ENCODE measurements at places on chromosomes 1 and 21. TPM values are rescaled to one million over a fixed set of nuclear protein-coding genes. Genes with fewer than 3 reads are reported as not detected.

GRCh38 chr1:116739371-116740012, 14.7 kb upstream of the CD2 start:
- DNase-seq: no peak

DNA sequence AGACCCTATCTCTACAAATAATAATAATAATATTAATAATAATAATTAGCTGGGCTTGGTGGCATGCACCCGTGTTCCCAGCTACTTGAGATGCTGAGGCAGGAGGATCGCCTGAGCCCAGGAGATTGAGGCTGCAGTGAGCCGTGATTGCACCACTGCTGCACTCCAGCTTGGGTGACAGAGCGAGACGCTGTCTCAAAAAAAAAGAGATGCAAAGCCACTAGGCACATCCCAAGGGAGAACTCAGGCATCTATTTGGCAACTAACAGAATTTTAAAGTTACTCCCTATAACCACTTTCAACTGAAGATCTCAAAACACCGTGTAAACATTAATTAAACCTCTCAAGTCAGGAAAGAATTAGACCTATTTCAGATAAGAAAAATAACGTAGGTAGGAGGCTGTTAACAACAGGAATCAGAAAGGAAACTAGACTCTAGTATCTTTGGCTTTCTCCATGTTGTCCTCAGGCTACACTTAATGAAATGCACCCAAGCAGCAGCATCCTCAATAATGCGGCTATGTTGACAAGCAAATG, 3.7 kb downstream of the RNF19B start:
- no peak for DNase-seq

DNA sequence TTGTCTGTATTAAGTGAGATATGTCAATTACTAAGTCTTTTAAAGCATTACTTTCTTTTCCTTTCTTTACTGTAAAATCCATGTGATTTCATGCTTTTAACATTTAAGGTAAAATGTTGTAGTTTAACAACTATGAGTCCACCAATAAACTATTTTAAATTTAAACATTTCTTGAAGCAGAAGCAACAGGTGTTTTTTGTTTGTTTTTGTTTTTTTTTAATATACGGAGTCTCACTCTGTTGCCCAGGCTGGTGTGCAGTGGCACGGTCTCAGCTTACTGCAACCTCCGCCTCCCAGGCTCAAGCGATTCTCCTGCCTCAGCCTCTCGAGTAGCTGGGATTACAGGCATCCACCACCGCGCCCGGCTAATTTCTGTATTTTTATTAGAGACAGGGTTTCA, 15.6 kb downstream of the AIDA start:
- no peak for DNase-seq

DNA sequence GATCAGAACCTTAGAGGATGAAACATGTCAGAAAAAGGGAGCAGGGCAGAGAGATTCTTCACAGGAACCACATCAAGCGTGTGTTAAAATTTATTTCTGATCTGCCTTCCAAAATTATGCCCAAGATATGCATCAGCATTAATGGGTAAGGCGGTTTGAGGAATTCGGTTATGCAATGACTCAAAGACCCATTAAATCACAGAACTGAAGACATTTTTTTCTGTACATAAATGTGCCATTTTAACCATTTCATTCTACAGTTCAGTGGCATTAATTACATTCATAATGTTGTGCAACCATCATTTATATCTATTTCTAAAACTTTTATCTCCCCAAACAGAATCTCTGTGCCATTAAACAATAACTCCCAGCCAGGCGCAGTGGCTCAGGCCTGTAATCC, 43.4 kb downstream of the CNST start:
- no peak for DNase-seq

DNA sequence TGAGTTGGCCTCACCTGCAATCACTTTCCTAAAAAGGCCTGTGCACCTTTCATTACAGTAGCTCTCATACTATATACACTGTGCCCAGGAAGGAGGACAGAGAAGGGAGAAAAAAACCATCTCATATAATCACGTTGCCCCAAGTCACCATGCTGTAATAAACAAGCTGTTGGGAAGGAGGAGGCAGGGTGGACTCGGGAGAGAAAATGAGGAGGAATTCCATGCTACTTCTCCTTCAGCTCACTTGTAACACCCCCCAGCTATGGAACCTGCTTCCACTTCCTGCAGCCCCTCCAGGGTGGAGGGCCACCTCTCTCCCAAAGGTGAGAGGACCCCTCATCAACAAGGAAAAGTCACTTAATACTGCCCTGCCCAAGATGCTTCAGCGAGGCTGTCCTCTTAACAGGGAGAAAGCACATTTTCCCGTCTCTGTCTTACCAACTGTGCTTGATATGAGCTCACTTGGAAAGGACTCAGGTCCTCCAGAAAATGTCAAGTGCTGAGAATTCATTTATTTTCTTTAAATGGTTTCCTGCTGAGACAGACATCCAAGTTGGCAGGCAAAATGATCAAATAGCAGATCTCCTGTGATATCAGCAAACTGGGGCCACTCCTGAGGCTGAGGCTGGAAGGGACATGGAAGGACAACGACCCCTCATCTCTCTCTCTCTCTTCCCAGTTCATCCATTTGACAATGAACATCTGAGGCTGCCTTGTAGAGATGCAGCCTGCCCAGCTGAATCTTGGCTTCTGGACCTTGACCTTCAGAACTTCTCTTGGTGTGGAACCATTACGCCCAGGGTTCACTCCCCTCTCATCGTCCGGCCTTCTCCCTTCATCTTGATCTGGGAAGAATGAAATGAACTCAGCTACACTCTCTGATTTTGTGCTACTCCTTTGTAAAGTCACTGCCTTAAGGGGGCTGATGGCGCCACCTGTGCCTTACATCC, 54.0 kb downstream of the CAPN9 start:
- DNase-seq: no peak

GRCh38 chr1:50106095-50106761, 2.5 kb upstream of the ELAVL4 start:
- no peak for DNase-seq

GRCh38 chr1:35398739-35399138, 130.2 kb downstream of the ZMYM4 start:
- DNase-seq: no peak

DNA sequence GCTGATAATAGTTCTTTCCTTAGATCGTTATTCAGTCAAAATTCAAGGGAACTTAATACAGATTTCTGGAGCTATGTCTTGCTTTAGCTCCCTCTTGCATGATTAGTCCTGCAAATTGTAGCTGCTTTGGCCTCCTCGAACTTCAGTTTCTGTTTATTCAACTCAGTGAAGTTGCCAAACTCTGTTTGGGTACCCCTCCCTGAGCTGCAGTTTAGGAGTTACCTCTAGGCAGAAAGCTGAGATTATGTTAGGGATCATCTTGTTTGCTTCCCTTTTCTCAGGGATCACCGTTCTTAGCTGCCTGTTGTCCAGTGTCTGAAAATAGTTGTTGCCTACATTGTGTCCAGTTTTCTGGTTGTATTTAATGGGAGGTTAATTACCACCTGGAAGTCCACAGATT, 43.5 kb downstream of the SNX27 start:
- DNase-seq: no peak

DNA sequence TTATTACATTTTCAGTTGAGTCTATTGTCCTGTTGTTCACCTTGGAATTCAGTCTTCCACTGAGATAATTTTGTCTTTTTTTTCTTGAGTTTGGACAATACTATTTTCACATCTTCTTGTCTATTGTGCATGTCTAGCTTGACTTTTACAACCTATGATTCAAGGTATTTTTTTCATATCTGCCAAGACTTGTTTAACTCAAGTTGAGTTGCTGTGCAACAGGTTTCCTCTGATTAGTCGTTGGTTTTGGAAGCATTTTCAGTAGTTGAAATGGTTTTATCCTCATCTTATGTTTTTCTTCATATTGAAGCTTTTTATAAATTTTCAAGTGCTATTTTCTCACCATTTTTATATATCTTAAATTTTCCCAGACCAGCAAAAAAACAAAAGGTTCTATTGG, 103.6 kb downstream of the SCMH1 start:
- no peak for DNase-seq

GRCh38 chr1:16014509-16015482, 3.0 kb downstream of the HSPB7 start:
- DNase-seq: no peak

DNA sequence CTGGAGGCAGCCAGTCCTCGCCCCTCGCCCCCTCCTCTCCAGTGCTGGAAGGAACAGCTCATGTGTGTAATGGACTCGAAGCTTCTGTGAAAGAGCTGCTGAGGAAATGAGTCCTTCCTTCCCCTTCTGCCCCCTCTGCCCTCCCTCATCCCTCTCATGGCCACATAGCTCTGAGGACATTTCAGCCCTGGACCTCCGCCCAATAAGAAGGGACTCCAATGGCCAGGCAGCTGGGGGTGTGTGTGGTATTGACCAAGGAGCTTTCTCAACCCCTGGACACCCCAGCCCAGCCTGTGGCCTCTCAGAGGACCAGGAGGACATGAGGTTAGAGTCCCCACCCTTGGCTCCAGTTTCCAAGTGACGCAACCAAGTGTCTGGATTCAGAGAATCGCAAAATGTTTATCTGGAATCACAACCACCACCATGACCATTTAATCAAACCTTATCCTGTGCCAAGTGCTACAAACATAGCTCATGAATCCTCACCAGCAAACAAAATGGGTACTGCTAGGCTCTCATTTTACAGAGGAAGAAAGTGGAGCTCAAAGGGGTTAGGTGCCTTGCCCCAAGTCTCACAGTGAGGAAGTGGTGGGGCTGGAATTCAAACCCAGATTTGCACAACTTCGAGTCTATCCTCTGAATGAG, 47.8 kb upstream of the ECE1 start:
- no peak for DNase-seq

DNA sequence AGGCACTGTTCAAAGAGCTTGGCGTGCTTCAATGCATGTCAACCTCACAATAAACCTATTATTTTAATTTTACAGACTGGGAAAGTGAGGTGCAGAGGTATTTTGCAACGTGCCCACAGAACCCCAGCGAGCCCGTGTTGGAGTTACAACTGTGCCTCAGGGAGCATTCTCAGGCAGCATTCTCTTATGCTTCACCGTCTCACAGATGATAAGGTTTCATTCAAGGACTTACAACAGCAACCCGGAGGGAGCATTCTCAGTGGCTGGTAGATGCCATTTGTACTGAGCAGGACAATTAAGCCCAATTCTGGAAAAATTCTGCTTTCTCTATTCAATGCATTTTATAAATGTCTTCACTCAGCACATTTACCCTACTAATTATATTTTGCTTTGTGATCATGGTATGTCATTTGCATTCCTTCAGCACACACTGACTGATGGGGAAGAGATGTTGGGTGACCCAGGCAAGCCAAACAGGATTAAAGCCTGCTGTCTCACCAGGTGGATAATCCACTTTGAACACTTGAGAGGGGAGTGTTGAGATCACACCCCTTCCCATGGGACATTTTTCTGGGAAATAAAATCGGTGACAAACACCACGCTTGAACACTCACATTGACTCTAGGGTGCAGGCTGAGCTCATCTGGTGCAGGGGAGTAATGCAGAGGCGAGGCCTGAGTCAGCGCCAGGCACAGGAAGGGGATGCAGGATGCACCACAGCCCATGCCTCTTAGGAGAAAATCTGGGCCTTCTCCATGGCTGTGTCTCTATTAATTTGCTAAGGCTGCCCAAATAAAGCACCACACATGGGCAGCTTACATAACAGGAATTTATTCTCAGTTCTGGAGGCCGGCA, 113.9 kb downstream of the CLIC6 start:
- no peak for DNase-seq

DNA sequence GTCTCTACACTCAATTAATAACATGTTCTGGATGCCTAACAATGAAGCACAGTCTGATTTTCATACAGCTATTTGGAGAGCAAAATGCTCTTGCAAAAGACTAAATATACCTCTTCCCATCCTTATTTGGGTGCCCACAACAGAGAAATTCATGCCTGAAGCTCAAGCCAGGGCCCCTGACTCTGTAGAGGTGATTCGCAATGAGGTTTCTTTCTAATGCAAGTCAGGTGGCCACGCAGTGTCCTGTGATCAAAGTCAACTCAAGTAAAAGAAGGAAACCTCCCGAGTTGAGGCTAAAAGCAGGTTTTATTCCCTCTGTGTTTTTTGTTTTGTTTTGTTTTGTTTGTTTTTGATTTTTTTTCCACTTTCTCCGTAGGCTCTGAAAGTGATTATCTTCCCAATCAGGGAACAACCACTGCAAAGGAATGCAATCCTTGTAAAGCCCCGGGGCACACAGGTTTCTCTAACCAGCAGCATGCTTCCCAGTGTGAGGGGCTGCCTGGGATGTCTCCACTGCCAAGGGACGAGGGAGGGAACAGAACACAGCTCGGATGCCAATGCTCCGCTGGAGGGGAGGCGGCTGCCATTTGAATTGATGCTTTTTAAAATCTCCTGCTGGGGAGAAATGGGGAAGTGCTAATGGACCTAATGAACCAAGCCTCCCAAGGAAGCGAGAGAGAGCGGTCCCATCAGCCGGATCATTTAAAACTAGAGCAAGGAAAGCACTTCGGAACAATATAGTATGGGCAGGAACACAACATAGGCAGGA, 73.8 kb upstream of the SSX2IP start:
- DNase-seq: no peak

- no peak for DNase-seq
Measured at GRCh38 chr1:115748401-115749150, 19.9 kb downstream of the CASQ2 start.

DNA sequence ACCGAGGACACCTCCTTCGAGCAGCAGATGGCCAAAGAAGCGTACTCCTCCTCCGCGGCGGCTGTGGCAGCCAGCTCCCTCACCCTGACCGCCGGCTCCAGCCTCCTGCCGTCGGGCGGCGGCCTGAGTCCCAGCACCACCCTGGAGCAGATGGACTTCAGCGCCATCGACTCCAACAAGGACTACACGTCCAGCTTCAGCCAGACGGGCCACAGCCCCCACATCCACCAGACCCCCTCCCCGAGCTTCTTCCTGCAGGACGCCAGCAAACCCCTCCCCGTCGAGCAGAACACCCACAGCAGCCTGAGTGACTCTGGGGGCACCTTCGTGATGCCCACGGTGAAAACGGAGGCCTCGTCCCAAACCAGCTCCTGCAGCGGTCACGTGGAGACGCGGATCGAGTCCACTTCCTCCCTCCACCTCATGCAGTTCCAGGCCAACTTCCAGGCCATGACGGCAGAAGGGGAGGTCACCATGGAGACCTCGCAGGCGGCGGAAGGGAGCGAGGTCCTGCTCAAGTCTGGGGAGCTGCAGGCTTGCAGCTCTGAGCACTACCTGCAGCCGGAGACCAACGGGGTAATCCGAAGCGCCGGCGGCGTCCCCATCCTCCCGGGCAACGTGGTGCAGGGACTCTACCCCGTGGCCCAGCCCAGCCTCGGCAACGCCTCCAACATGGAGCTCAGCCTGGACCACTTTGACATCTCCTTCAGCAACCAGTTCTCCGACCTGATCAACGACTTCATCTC, 106.8 kb upstream of the VAMP3 start:
- DNase-seq: no peak

GRCh38 chr1:244218220-244218619, 167.1 kb downstream of the ZBTB18 start:
- DNase-seq: no peak

Gene CD5L
- total RNA-seq: 0.27 TPM

Gene CLCNKB
- 0.45 TPM for total RNA-seq

Gene NUDT4B
- total RNA-seq: 4.3 TPM

Gene MRPL37
- 22.3 TPM for total RNA-seq

Gene SLC44A5
- 31.6 TPM for total RNA-seq

Gene PRELP
- total RNA-seq: 0.27 TPM

Gene CRYAA
- total RNA-seq: not detected

Gene RAB25
- total RNA-seq: not detected
